Activated naive CD8-positive, alpha-beta T cell treated with anti-CD3 and anti-CD28 coated beads for 36 hours (primary cell): ENCODE measurements at places on chromosomes 16 and 17. TPM values are rescaled to one million over a fixed set of nuclear protein-coding genes. Genes with fewer than 3 reads are reported as not detected.

DNA sequence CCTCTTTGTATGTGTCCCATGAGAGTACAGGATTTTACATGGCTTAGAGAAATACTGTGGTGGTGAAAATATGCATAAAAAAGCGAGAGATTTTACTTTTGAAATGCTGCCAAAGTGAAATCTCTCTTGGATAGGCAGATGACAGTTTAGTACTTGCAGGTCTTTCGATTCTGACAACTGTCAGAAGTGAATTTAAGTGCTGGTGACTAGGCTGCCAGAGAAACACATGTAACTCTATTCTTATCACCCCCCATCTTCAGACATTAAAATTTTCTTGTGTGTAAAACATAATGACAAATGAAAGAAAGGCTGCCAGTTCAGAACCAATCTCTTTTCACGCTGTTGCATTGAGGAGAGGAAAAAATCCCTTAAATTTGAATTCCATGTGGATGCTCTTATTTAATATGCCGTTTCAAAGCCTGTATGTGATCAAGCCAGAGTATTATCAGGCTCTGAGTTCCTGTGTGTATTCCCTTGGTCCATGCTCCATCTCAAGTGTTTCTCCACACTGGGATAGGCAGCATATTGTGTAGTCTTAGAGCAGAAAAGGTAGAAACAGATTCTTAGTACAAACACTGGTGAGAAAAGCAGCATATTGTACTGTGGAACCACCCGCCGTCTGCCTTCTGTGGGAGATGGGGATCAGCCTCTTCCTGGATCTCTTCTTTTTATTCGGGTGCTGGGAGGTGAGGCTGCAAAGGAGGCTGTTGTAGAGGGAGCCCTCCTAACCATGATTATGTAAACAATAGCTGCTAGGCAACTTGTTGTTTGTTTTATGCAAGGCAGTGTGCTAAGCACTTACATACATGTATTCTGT is 291.3 kb downstream of the WWOX start:
- no peak for DNase-seq

- DNase-seq, result peak; percentile 24
Observed at GRCh38 chr17:30173649-30174048, 57.0 kb downstream of the NSRP1 start.

DNA sequence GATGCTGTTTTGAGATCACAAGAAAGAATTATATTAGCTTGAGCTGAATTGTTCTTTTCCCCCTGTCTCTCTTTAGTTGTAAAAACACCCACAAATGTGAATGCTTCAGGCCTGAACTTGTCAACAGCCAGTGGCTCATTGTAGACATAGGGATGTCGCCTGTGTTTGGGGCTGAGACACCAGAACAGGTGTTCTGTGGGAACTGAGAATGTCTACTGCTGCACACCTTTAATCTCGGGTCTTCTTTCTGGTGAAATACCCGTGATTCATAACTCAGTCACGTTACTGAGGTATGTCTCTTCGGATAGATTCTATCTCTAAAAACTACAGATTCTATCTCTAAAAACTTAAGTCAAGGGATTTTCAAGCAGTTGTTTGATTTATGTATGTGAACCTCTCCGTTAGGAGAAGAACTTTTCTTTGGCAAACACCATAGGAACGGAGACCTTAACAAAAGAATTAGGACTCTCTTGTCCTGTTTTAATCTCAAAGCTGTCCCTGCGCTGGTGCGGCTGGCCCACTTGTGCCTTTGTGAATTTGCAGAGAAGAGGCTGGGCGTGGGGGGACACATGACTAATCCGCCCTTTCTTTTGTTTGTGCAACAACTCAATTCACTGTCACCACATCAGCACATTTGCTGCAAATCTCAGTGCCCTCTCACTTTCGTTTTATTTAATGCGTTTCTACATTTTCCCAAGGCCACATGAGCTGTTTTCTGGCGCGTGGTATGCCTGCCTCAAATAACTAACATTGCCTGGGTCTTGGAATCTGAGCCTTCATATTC is 643.0 kb downstream of the MAF start:
- no peak for DNase-seq

DNA sequence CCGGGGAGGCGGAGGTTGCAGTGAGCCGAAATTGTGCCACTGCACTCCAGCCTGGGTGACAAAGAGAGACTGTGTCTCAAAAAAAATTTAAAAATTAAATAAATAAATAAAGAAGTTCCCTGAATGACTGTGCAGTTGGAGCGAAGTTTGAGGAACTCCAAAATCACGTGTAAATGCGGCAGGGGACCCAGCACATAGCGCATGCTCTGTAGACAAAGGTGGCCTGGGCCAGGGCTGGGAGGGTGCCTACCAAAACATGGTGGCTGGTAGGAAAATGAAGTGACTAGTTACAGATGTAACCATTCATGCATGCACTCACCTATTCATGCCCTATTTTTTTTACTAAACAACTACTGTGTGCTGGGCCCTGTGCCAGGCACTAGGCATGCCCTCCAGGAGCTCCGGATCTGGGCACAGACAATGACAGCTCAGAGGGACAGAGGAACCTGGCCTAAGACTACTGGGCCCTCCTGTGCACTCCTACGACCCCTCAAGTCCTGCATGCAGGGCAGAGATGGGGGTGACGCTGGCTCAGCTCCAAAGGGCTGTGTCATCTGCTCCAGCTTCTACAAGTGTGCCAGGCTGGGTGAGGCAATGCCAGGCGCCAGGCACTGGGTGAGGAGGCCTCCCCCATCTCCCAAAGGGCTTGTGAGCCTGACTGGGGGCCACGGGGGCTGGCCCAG is 65.3 kb downstream of the RMI2 start:
- no peak for DNase-seq

GRCh38 chr17:47687328-47687690 is 6.7 kb upstream of the TBKBP1 start:
- DNase-seq, result no peak

DNA sequence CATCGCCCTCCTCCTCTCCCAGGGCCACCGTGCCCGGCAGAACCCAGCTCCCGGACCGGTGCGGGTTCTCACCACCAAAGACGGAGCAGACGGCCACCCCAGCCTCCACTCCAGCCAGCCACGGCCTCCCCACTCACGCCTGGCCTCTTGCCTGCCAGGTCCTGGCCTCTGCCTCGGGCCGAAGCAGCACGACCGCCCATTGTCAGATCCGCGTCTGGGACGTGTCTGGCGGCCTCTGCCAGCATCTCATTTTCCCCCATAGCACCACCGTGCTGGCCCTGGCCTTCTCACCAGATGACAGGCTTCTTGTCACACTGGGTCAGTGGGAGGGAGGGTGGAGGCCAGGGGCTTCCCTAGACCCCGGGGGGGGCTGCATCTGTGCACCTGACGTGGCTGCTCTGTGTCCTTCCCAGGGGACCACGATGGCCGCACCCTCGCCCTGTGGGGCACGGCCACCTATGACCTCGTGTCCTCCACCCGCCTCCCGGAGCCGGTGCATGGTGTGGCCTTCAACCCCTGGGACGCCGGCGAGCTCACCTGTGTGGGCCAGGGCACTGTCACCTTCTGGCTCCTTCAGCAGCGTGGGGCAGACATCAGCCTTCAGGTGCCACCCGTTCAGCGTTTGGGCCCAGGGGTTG is 6.6 kb upstream of the RHOT2 start:
- DNase-seq, result no peak

DNA sequence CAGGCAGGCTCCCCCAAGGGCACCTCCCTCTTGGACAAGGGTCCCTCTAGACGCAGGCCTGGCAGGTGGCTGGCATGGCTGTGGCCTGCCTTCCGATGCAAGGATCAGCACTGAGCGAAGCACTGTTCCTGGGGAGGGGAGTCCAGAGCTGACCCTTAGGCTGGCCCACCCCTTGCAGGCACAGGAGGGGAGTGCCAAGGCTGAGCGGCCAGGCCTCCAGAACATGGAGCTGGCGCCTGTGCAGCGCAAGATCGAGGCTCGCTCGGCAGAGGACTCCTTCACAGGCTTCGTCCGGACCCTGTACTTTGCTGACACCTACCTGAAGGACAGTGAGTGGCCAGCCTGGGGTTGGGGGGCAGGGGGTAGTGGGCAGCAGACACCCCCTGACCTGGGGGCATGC is 16.8 kb upstream of the MYO15B start:
- DNase-seq, result no peak

DNA sequence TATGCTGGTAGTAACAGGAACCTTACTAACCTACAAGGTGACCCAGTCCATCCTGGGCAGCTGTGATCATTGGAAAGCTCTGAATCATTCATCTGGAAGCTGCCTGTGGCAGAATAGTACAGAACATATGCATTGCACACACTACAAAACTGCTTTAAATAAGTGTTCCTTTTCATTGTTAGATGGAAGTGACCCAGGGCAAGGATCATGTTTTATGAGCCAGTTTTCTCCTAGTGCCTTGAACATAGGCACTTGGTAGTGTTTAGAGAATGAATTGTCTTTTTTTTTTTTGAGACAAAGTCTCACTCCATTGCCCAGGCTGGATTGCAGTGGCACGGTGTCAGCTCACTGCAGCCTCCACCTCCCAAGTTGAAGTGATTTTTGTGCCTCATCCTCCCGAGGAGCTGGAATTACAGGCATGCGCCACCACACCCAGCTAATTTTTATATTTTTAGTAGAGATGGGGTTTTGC is 55.4 kb downstream of the TENT4B start:
- no peak for DNase-seq

DNA sequence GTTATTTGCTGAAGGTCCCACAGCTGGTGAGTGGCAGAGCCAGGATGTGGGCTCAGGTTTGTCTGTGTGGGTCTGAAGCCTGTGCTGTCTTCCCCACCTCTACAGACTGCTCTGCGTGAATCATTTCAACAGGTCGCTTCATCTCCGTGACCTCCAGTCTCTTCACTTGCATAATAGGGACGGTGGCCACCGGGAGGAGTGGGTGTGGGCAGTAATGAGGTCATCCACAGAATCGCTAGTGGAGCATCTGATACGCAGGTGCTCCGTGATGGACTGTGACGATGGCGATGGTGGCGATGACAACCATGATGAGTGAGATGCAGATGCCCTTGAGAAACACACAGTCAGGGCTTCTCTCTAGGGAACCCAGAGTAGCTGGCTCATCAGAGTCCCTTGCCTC is 120.2 kb downstream of the RAP1GAP2 start:
- no peak for DNase-seq

GRCh38 chr16:65312071-65312470 is 190.2 kb upstream of the CDH11 start:
- no peak for DNase-seq

DNA sequence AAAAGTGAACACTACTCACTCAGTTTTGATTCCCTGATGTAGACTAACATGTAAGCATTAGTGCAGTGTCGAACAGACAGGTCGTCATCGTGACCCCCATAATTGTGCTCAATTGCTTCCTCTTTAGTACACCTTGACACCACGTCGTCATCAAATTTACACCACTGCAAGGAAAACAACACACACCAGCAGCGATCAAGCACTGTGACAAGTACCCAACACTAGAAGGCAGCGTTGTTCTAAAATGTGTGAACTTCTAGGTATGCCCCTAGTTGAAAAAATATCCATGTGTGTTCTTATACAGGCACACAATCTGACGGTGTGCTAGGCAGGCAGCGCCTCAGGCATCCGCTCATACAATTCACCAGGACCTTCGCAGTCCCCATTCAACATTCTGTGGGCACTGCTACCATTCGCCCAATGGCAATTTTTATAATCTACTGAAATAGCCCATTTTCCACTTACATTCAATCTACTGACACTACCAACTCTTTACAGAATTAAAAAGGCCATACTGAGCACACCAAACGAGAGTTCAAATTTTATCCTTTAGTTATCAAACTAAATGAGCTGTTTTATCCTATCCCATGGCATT is 23.1 kb downstream of the LITAFD start:
- DNase-seq, result no peak

GRCh38 chr17:10115536-10115932 is 82.9 kb downstream of the GAS7 start:
- no peak for DNase-seq

- DNase-seq, result no peak
Observed at GRCh38 chr16:68246121-68246520, 948 bp downstream of the PLA2G15 start.

- no peak for DNase-seq
Observed at GRCh38 chr16:8851761-8852403, 16.9 kb downstream of the CARHSP1 start.

DNA sequence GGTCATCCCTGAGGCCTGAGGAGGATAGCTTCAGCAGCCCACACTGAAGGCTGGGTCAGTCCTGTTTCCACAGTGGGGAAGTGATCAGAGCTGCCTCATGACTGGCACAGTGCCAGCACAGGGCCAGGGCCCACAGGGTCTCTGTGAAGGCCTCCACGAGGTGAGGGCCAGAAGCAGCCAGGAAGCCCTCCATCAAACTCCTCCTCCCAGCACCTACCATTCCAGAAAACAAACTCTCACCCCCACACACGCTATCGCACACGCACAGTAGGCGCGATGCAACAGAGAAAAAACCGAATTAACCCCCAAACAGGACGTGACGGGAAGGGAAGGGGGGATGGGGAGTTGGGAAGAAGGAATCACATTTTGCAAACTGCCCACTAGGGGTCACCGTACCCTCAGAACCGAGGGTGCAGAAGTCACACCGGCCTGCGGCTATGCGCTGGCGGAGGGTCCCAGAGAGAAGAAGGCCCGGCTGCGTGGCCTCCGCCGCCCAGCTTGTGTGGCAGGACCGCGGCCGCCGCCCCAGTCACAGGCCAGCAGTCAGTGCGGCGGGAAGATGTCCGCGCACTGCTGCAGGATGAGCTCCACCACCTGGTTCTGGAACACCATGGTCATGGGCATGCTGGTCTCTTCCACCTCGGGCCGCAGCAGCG is 37.6 kb downstream of the ARHGAP27 start:
- DNase-seq, result peak; percentile 43

DNA sequence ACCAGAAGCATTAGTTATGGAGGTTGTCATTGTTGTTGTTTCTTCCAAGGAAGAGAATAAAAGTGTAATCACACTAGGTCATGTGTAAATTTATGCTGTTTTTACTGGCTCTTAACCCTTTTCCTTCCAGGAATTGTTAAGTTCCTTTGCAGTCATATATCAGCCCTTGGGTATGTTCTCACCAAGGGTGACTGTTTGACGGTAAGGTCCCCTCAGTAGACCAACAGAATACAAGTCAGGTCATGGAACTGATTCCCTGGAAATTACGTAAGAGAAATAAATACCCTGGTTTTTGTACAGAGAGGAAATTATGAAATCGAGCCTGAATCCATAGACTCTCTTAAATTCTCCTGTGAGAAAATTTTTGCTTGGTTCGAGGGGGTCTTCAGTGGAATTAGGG is 11.2 kb upstream of the KCNJ2 start:
- no peak for DNase-seq

HS3ST3B1 gene
- 5.8 TPM for total RNA-seq

ABCA5 gene
- 11.2 TPM for total RNA-seq

NOL3 gene
- total RNA-seq, result 6.1 TPM

NPIPB13 gene
- total RNA-seq, result 6.8 TPM

NOD2 gene
- total RNA-seq, result 1.2 TPM
